ENCODE measurements at places on chromosomes 16 and 17. TPM values are rescaled to one million over a fixed set of nuclear protein-coding genes. Genes with fewer than 3 reads are reported as not detected.

- DNase-seq = no peak
Observed at GRCh38 chr17:50677851-50678375, 29.8 kb downstream of the ANKRD40 start.

ABCC3 gene
- total RNA-seq = 0.27 TPM

- DNase-seq = no peak
Observed at GRCh38 chr16:87489434-87490045, 3.3 kb downstream of the ZCCHC14 start.

GRCh38 chr16:84117494-84117843, 727 bp upstream of the MBTPS1 start:
- DNase-seq = no peak

PRSS33 gene
- not detected for total RNA-seq

GRCh38 chr16:67935101-67935401, 1.6 kb downstream of the PSMB10 start:
- DNase-seq = no peak

MYH1 gene
- total RNA-seq = 3.4 TPM

DNA sequence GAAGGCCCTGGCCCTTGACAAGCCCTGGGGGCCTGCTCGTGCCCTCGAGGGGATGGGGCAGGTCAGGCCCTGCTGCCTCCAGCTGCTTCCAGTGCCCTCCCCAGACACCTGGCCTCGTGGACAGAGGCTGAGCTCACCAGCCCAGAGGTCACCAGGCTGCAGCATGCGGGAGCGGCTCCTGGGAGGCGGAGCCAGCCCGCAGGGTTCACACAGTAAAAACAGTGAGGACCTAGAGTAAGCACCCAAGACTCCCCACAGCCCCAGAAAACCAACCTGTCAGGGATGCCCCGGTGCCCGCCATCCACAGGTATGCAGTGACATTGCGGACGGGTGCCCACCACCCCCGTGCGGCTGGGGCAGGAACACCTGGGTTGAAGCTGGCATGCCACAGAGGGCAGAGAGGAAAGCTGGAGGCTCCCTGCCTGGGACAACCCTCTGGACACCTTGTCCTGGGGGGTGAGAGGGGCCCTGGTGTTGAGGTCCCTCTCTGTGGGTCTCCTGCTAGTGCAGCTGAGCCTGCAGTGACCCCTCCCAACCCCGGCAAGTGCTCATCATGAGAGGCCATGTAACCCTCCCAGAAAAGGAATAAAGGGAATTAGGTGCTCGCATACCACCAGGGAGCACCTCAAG, 62.1 kb downstream of the LMF1 start:
- no peak for DNase-seq

TBC1D3K gene
- total RNA-seq = not detected

GRCh38 chr16:67961551-67961957, 6.9 kb downstream of the SLC12A4 start:
- no peak for DNase-seq

DNA sequence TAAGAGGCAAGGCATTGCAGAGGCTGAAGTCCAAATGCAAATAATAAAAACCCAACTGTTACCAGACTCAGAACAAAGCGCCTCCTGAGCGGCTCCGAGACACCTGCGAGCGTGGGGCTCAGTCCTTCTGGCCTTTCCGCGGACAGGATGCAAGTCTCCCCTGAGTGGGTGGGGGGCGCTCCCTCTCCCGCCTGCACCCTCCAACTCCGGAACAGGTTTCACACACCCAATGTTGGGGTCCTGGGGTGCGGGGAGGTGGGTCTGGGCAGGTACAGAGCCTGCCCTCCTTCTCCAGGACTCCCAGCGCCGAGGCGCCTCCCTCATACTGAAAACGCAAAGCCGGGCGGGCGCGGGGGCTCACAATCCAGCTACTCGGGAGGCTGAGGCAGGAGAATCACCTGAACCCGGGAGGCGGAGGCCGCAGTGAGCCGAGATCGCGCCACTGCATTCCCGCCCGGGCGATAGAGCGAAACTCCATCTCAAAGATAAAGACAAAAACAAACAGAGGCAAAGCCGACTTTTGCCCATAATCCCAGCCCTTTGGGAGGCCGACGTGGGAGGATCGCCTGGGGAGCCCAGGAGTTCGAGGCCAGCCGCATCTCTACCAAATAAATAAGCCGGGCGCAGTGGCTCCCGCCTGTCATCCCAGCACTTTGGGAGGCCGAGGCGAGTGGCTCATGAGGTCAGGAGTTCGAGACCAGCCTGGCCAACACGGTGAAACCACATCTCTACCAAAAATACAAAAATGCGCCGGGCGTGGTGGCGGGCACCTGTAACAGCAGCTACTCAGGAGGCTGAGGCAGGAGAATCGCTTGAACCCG, 893 bp downstream of the GINS2 start:
- DNase-seq = no peak

DPEP2 gene
- total RNA-seq = 0.75 TPM

DNA sequence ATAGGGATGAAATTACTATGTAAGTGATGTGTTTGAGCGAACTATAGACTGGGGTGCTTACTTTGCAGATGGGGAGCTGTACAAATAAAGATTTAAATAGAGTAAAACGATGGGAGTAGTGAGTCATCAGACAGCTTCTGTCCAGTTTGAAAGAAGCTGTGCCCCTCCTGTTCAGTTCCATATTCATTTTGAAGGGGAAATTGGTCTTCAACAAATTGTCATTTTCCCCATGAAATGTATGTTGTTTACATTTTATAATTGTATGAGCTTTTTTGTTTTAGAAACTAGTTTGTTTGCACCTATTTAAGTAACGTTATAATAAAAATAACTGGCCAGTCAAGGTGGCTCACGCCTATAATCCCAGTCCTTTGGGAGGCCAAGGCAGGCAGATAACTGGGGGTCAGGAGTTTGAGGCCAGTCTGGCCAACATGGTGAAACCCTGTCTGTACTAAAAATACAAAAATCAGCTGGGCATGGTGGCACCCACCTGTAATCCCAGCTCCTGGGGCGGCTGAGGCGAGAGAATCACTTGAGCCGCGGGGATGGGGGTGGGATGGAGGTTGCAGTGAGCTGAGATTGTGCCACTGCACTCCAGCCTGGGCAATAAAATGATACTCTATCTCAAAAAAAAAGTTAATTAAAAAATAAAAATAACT, 20.2 kb downstream of the SEC14L1 start:
- no peak for DNase-seq

- no peak for DNase-seq
Observed at GRCh38 chr16:19203374-19203966, 35.4 kb downstream of the SYT17 start.

GRCh38 chr17:63911657-63912100, 621 bp upstream of the CSHL1 start:
- peak; percentile 28 for DNase-seq

DNA sequence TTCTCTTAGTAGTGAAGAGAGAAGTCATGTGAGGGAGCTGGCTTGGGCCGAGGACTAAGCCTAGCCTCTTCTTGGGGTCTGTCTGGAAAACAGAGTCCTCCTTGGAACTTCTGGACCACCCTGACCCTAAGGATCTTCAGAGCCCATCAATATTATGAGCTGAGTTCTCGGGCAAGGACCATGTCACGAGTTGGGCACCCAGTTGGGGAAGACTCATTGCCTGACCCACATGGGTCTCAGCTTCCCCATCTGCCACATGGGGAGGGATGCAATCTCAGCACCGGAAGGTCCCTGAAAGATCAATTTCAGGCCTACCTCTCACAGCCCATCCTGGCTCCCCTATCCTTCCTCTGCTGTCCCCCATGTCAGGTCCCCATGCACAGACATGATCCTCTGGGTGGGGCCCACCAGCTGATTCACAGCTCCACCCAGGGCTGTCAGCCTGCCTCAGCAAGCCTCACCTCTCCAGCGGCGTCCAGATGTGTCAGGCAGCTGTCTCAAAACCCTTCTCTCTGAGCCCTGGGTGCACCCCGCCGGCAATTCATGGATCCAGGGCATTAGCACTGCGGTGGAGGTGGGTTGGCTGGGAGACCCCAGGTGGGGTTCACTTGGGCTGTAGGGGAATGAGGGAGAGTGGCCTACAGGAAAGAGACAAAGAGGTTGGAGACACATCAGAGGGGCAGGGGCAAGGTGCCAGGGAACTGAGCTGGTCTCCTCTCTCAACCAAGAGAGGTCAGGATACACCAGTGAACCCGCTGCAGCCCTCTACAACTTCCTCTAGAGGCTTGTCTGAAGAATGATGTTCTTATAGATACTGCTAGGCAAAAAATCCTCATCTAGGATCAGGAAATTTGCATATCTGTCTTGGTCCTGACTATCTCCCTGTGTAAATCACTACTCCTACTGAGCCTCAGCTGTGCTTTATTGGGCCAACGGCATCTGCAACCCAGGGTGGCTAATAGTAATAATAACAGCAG, 1.8 kb downstream of the NLRP1 start:
- no peak for DNase-seq

DNA sequence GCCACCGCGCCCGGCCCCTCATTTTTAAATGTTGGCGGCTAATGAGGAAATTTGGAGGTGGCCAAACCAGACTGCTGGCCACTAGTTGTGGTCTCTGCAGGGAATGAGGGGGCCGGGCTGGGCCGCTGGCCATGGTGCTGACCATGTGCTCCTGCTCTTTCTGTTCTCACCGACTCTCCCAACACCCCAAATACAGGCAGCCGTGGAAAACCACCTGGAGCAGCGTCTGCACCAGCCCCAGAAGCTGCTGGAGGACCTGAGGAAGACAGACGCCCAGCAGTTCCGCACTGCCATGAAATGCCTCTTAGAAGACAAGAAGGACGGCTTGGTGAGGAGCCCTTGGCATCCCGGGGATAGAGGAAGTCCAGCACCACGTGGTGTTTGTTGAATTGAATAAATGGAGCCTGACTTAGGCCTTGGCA, 21.3 kb downstream of the OTOA start:
- DNase-seq = peak; percentile 7

DNA sequence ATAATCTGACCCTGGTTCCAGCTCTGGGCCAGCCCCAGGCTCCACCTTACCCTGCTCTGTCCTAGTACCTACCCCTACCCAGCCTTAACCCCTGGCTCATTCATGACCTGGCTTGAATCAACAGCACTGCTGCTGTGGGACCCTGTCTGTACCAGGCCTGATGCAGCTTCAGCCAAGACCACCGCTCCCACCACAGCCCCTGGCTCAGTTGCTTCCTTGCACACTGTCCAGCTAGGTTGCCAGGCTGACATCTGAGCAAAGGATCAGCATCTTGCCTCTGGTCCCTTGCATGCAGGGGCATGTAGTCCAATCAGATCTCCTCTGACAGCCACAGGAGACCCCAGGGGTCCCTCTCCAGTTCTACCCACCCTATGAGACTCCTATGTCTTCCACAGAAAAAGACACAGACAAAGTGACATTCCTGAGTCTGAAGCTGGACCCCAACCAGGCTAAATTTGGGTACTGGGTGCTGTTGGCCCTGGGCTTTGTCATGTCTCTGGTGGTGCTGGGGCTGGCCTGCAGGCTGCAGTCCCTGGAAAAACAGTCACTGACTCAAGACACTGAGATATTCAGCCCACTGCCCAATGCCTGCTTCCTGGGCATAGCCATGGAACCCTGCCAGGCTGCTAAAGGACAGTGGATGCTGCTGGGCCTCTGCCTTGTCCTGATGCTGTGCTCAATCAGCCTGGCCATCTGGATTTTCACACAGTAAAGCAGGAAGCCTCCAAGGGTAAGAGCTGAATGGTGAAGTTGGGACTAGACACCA, 3.9 kb upstream of the KCNH6 start:
- DNase-seq = no peak

- no peak for DNase-seq
Observed at GRCh38 chr16:88521674-88522073, 48.5 kb upstream of the ZC3H18 start.

- DNase-seq = no peak
Observed at GRCh38 chr17:64138441-64138840, 8.5 kb upstream of the ERN1 start.

SLC35G3 gene
- not detected for total RNA-seq

- DNase-seq = no peak
Observed at GRCh38 chr17:15233971-15234370, 31.2 kb downstream of the PMP22 start.

HOXB13 gene
- under 0.01 TPM for total RNA-seq

- no peak for DNase-seq
Observed at GRCh38 chr16:10740845-10741208, 2.8 kb upstream of the NUBP1 start.

GRCh38 chr17:49987681-49988441, 7.2 kb downstream of the DLX3 start:
- peak; percentile 46 for DNase-seq

DNA sequence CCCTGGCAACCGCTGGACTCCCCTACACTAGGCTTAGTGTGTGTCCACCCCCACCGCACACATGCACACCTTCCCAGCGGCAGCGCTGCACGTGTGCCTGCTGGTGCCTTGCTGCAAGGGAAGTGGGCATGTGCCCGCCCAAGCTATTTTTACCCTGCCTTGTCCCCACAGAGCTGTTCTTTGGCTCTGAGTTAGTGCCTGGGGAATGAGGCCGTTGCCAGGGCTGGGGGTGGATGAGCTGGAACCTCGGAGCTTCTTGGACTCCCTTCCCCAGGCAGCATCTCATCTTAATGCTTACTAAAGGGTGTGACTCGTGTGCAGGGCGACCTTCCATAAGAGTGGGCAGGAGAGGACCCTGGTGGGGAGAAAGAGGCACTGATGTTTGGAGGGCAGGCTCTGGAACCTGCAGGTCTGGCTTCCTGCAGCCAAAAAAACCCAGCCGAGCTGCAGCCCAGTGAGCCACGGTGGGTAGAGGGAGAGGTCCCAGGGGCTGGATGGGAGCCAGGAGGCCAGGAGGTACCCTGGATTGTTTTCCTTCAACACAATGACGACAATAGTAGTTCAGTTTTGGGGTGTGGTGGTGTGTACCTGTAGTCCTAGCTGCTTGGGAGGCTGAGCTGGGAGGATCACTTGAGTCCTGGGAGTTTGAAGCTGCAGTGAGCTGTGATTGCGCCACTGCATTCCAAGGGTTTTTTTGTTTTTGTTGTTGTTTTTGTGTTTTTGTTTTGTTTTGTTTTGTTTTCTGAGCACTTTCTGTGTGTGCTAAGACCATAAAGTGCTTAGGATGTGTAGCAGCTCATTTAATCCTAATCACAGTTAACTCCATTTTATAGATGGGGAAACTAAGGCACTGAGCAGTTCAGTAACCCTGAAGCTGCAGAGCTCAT, 119.1 kb downstream of the RAB11FIP4 start:
- DNase-seq = no peak

MT4 gene
- total RNA-seq = not detected

ITGB3 gene
- 16.5 TPM for total RNA-seq

- DNase-seq = no peak
Observed at GRCh38 chr16:5377280-5377898, 279.8 kb upstream of the EEF2KMT start.

- DNase-seq = no peak
Observed at GRCh38 chr16:17723531-17724134, 252.9 kb upstream of the XYLT1 start.

KIF2B gene
- total RNA-seq = not detected

- DNase-seq = no peak
Observed at GRCh38 chr16:61274211-61274610, 762.0 kb downstream of the CDH8 start.

DNA sequence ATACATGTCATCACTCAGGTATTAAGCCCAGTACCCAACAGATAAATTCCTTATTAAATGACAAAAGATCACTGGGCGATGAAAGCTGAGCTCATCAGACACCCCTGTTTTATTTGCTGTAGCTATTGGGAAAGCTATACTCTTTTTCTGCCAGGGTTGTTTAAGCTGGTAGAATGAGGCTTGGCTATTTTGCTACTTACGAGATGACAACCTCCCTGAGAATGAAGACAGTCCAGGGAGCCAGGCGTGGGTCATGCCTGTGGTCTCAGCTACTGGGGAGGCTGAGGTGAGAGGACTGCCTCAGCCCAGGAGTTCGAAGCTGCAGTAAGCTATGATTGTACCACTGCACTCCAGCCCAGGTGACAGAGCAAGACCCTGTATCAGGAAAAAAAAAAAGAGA, 4.3 kb upstream of the SH2B1 start:
- no peak for DNase-seq

All from muscle of leg (tissue), 16 donors.